ENCODE measurements at places on chromosomes 5 and 9.

- no peak for DNase-seq
Observed at GRCh38 chr9:92749934-92750315, 14.7 kb downstream of the BICD2 start.

GRCh38 chr5:15385037-15385436 is 114.9 kb upstream of the FBXL7 start:
- DNase-seq, result no peak

DNA sequence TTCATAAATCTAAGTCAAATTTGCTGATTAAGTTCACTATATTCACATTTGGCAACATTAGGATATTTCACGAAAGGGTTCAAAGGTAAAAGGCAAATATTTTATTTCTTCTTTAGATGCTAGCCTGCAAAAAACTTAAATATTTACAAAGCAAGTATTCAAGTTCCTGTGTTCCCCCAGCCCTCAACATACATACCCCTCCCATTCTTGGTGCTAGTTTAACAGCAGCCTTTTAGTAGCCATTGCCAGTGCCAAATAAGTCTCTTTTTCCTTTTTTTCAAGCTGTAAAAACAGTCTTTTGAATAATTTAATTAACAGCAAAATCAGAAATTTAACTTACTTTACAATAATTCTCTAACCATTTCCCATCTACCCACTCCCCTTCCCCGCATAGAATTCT is 288.5 kb upstream of the TMEM161B start:
- no peak for DNase-seq

- DNase-seq, result no peak
Observed at GRCh38 chr9:86547571-86547970, 193.4 kb upstream of the TUT7 start.

- no peak for DNase-seq
Observed at GRCh38 chr5:34655354-34655991, 655 bp upstream of the RAI14 start.

GRCh38 chr5:40988746-40989510 is 79.6 kb downstream of the C7 start:
- DNase-seq, result no peak

GRCh38 chr5:137348759-137349158 is 150.4 kb downstream of the SPOCK1 start:
- no peak for DNase-seq

DNA sequence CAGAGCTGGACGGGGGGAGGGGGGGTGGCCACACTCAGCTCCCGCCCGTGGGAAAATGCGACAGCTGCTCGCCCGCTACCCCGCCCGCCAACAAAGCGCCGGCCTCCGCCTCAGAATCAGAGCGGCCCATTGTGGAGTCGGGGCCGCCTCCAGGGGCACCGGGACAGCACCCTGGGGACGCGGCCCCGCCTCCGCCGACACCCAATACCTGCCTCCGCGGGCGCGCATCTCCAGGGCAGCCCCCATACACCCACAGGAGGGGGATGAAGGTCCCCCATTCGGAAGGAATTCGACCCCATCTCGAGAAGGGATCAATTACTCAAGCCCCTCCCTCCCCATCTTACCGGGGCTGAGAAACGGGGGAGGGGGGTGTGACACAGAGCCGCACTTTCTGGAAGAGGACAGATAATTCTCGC is 1.3 kb downstream of the NOTCH1 start:
- no peak for DNase-seq

GRCh38 chr9:134962065-134962972 is 44.6 kb upstream of the FCN1 start:
- no peak for DNase-seq

DNA sequence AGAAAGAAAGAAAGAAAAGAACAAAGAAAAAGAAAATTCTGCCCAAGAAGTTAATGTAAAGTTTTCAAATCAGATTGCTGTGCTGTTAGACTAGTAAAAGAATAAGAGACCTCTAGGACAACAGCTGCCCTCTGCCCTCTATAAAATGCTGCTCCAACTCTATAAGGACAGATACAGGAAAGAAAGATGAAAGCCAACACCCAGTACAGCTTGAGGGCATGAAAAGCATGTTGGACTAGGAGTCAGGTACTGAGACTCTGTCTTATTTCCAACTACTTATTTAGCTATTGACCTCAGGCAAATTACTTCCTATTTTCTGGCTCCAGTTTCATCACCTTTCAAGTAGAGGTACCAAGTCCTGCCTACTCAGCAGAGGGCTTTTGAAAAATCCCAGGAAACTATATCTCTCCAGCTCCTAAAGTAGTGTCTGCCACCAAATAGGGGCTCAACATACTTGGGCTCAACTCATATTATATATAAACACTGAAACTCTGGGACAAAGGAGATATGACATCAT is 5.7 kb downstream of the HBEGF start:
- DNase-seq, result no peak

- DNase-seq, result no peak
Observed at GRCh38 chr5:122195802-122196394, 66.6 kb downstream of the ZNF474 start.

- no peak for DNase-seq
Observed at GRCh38 chr5:101047181-101047580, 144.1 kb upstream of the ST8SIA4 start.

DNA sequence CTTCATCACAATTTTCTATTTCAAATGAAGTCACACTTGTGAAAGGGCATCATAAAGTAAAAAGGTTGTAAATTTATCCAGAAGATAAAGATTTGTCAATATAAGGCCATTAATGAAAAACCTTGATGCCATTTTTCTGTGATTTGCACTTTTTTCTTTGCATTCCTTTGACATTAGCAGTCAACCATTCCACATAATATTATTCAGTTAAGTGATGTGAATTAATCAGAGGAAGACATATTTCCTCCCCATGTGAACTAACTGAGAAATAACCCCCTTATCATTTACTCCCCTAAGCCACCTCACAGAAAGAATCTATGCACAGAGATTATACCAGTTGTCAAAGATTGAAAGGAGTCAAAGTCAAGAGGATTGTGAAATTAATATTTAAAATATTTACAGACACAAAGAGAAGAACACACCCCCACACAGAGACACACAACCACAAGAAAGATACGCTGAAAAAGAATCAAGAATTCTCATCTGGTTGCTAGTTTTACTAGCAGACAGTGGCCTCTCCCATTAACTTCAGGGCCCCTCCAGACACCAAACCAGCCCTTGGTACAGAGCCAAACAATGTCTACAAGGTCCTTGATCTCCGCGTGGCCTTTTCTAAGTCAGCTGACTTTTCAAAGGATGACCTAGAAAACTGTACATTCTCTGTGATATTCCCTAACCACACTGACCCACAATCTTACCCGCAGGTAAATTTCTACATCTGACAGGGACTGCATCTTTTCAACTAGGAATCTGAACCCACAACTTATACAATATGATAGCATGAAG is 29.5 kb downstream of the GNAQ start:
- no peak for DNase-seq

GRCh38 chr5:143605403-143606005 is 202.0 kb upstream of the NR3C1 start:
- no peak for DNase-seq

DNA sequence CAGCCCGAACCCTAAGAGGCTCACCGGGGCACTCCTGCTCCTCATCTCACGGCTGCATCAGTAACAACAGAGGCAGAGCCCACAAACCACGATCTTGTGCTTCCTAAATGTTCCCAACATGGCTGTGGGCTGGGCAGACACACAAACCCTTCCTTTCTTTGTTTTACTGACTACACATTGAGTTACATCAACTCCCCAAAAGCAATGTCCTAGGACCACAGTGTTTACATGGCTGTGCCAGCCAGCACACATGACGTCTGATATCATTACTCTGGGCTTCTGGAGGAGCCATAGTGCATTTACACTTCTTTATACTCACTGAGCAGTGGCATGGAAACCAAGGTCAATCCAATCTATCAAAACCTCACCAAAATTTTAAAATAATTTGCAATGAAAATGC is 101.4 kb downstream of the LHFPL2 start:
- no peak for DNase-seq

- no peak for DNase-seq
Observed at GRCh38 chr5:111953351-111954127, 196.5 kb upstream of the NREP start.

- no peak for DNase-seq
Observed at GRCh38 chr5:78887384-78888118, 97.6 kb downstream of the ARSB start.

DNA sequence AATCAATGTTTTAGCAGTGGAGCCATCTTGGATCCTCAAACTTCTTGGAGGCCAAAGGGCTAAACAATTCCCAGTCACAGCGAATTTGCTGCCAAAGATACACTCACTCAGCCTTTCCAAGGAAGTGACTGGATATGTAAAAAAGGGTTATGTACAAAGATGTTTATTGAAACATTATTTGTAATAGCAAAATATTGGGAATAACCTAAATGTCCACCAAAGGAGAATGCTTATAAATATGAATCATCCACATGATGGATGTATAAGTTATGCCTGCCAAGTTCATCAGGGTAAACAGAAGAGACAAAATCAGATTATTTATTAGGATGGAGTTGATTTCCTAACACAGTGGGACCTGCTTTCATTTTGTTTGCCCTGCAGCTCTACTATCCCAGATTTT is 145.2 kb upstream of the ABCA1 start:
- no peak for DNase-seq

DNA sequence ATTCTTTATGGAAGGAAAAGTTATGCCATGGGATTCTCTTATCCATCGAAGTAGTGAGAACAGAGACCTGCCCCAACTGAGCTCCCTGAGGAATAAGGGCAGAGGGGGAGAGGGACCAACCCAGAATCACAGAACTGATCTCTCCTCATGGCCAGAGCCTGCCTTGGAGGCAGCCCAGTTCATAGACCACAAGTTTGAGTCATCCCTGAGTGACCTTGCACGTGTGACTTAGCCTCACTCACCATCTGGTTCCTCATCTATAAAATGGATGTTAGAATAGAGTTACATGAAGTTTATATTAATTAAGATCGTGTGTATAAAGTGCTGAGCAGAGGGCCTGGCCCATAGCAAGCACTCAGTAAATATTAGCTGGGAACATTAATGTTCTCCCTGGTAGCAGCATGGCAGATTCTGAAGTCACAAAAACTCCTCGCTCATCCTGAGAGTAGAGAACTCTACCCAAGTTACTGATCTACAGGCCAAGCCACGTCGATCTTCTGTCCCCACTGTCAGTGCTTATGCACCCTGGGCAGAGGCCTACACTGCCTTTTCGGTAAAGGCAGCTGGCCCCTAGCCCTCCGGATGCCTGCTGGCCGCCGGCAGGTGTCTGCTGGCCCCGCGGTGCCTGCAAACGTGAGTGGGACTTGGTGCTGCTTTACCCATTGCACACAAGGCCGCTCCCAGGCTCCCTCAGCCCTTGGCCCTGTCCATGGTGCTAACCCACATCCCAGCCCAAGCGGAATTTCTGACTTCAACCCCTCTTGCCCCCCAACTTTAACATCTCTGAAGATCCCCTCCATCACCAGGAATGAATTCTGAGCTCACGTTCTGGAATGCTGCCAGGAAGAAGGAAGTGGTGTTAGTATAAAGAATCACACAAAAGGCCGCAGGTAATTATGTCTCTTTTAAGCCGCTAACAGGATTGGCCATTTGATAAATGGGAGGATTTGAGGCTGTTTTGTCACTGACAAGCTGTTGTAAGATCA is 61.1 kb upstream of the ARAP3 start:
- DNase-seq, result no peak

GRCh38 chr9:98834386-98834785 is 26.9 kb downstream of the GALNT12 start:
- DNase-seq, result no peak

- DNase-seq, result no peak
Observed at GRCh38 chr9:111966124-111966723, 69.6 kb downstream of the UGCG start.

GRCh38 chr5:127754706-127755105 is 51.5 kb downstream of the CCDC192 start:
- DNase-seq, result no peak

GRCh38 chr9:12916042-12916441 is 141.2 kb downstream of the LURAP1L start:
- no peak for DNase-seq

DNA sequence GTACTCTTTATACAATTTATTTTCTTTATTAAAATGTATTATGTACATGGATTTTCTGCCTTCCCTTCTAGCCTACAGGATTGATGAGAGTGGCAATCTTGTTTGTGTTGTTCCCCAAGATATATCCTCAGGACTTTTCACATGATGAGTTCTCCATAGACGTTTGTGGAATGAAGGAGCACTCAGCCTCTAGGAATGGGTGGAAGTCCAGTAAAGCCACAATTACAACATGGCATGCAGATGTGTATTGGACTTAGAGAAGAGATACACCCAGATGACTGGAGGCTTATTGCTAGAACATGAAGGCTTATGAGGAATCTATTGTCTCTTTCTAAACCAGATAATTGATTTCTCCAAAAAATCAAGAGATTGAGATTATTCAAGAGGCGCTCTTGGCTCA is 8.2 kb upstream of the DOCK2 start:
- no peak for DNase-seq

DNA sequence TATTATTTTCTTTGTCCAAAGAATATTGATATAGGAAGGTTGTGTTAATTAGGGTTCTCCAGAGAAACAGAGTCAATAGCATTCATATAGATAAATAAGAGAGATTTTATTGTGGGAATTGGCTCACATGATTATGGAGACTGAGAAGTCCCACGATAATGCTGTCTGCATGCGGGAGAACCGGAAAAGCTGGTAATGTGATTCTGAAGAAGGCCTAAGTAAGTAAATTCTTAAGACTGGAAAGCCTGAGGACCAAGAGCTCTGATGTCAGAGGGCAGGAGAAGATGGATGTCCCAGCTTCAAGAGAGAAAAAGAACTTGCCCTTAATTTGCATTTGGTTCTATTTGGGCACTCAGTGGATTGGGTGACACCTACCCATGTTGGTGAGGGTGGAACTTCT is 307.4 kb upstream of the C9orf72 start:
- DNase-seq, result no peak

GRCh38 chr9:8816361-8816760 is 1016.8 kb upstream of the DMAC1 start:
- no peak for DNase-seq

GRCh38 chr5:38379350-38379937 is 121.1 kb downstream of the EGFLAM start:
- no peak for DNase-seq

DNA sequence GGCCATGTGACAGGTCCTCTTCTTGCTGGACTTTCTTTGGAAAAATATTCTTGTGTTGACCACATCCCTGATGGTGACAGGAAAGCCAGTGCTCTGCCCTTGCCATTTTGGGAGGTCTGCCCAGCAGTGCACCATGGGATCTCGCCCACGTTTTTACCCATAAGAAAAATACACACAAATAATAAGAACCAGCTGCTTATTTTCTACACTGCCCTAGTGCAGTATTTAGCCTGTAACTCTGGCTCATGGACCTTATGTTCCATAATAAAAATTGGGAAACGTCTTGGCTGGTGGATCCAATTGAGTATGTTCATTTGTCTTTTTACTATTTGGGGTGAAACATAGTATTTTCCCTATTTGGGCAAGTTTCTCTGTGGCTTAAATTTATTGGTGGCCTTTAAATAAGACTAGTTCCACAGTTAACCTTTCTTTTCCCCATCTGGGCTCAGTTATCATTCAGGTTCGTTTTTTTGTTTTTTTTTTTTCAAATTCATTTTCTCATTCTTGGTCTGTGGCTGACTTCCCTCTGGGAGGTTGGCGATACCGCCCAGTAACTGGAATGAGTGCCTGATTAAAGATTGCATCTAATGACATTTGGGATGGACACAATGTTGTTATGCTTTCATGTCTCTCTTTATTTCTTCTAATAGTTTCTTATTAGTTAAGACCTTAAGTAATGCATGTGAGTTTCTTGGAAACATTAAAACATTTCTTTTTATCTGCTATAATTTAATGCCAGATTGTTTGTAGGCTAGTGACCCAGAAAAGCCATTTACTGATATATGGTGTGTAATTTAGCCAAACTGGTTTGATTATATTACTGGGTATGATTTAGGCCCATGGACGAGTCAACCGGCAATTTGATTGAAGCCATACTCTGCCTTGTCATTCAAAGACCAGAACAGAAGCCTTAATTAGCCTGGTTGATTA is 163.7 kb downstream of the FGF10 start:
- no peak for DNase-seq
